NCI-H2171 treated with DMSO at 0.1 percent for 48 hours (cell line): ENCODE measurements at places on chromosomes 6 and 20.
A peak's percentile ranks its signal among the peaks of the same experiment; 100 is the strongest.

GRCh38 chr20:25339608-25340007, 51.0 kb downstream of the ABHD12 start:
- DNase-seq, result no peak

GRCh38 chr6:38640216-38640909, 634 bp upstream of the BTBD9 start:
- DNase-seq, result no peak

DNA sequence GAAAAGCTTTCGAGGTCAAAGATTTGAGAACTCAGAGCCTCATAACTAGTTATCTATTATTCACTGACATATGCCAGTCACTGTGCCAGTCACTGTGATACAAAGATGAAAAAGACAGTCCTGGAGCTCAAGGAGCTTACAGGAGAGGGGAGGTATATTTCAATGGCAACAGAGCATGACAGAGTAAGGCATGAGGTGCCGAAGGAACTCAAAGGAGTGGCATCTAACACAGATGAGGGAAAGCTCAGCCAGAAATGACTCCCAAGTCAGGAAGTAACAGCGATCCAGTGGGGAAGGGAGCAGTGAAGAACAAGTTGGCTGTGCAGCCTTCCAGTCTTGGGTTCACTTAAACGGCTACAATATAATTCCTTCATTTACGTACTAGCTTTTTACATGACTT, 46.6 kb downstream of the DTNBP1 start:
- no peak for DNase-seq

DNA sequence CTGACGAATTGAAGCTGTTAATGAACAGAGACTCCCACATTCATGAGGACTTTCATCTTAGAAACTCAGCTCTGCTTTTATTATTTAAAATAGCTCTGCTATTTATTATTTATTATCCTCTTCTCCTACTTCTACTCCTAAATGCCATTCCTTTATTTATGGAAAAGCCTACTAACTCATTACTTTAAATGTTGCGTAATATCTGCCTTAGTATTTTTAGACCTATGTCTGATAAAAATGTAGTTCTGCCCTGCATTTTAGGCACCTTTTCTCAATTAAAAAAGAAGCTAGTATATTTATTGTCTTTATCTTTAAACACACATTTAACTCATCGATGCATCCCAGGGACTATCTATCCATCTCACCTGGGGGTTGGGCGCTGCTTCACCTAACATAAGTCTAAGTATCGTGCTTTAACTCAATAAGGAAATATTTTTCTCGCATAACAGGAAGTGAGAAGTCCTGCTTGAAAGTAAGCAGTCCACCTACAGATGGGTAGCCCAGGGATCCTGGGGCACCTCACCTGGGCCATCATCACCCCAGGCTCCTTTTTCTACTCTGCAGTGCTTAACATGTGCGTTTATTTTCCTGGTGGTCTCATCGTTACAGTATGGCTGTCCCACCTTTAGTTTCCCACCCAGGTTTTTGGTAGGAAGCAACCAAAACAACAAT, 31.3 kb upstream of the FAM184A start:
- DNase-seq, result no peak

- no peak for DNase-seq
Observed at GRCh38 chr20:6613280-6613861, 154.1 kb upstream of the BMP2 start.

GRCh38 chr20:3889489-3890397, 556 bp downstream of the PANK2 start:
- peak; percentile 81 for DNase-seq

- peak; percentile 18 for DNase-seq
Observed at GRCh38 chr6:156336733-156337132, 440.4 kb upstream of the ARID1B start.

DNA sequence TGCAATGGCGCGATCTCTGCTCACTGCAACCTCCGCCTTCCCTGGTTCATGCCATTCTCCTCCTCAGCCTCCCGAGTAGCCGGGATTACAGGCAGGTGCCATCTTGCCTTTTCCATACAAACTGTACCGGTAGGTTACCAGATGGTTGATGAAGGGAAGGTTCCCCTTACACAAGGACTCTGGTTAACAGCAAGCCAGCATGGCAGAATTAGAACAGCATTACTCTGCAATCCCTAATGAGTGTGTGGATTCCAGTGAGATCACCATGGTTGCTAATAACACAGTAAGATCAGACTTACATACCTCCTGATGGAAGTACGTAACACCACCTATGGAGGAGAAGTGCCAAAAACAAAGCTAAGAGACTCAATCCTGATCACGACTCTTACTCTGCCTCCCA, 51.7 kb downstream of the TTI1 start:
- peak; percentile 77 for DNase-seq

DNA sequence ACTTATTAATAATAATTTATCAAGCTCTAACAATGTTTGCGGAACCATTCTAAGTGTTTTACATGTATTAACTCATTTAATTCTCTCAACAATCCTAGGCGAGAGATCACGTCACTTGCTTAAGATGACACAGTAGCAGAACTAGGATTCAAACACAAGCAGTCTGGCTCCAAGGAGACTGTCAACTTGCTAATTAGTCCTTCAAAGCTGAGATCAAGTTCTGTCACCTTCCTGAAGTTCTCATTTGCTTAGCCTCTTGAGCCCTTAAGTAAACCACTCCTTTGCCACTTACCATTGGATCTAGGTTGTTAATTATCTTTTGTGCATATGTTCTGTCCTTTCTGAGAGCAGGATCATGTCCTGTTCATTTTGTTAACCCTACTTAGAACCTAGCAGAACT, 14.1 kb downstream of the FKBP5 start:
- DNase-seq, result peak; percentile 28

GRCh38 chr6:144297511-144298100, 12.5 kb downstream of the UTRN start:
- no peak for DNase-seq

GRCh38 chr6:27901801-27902200, 10.4 kb downstream of the OR2B2 start:
- DNase-seq, result no peak

DNA sequence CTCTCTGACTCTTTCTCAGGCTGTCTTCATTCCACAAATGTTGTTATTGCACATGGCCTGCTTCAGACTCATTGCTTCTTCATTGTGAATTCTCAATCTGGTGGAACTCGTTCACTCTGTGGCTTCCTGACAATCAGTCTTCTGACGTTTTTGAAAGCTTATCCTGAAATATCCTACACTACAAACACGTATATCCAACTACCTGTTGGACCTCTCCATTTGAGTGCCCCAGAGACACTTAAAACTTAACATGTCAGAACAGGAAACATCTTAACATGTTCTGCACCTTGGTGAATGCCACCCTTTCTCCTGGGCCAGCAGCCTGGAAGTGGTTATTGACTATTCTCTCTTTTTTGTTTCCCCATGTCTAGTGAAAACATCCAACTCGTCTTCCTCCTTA, 50.8 kb downstream of the AIG1 start:
- DNase-seq, result no peak

- DNase-seq, result no peak
Observed at GRCh38 chr20:45918182-45918737, 6.3 kb upstream of the PLTP start.

- DNase-seq, result no peak
Observed at GRCh38 chr6:29974901-29975560, 32.7 kb downstream of the HLA-A start.

DNA sequence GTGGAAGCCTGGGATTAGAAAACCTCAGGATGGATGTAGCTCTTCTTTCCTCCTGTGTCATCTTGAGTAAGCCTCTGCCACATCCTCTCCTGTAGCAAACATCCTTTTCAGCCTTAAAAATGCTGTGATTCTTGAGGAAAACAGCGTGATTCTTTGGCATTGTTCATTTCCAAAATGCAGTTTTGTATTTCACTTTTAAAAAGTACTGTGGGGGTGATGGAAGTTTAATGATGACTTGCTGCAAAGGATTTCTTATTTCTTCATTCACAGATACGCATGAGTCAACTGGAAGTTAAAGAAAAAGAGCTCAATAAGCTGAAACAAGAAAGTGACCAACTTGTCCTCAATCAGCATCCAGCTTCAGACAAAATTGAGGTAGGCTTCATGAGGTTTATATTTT, 23.9 kb upstream of the SNRNP48 start:
- DNase-seq, result no peak

GRCh38 chr6:125750692-125751333, 1.4 kb downstream of the HEY2 start:
- DNase-seq, result peak; percentile 66

GRCh38 chr20:40744818-40745175, 55.8 kb upstream of the MAFB start:
- no peak for DNase-seq

DNA sequence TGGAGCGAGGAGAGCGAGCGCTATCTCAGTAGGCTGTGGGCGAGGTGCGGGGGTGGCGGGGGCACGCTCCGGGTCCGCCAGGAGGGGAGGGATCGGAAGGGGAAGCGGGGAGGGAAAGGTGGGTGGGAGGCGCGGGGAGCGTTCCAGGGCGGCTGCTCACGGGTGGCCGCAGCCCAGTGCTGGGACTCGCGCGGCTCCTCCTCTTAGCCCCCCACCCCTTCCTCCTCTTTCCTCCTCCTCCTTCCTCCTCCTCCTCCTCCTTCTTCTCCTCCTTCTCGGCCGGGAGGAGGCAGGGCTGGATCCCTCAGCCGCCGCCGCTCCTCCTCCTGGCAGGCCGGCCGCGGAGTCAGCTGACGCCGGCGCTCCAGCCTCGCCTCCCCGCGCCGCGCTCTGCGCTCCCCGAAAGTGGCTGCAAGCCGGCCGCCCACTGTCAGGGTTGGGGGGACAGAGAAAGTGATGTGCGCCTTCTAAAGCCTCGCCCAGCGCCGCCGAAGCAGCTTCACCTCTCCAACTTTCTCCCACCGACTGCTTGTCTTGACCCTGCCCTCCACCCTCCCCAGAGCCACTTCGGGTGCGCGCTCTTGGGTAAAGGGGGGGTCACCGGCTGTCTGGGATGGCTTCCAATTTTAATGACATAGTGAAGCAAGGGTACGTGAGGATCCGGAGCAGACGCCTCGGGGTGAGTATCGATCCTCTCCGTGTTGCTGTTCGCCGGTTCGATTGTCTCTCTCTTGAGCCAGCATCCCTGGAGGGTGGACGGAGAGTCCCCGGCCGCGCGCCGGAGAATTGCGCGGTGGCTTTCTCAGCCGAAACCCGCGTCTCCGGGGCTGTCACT, at the start of gene DOK5:
Gene DOK5, plus strand, starts transcription at position 260 of the 835 bp plus-strand sequence. Its CDS starts 354 bp downstream, at position 614.
- DNase-seq, result no peak

DNA sequence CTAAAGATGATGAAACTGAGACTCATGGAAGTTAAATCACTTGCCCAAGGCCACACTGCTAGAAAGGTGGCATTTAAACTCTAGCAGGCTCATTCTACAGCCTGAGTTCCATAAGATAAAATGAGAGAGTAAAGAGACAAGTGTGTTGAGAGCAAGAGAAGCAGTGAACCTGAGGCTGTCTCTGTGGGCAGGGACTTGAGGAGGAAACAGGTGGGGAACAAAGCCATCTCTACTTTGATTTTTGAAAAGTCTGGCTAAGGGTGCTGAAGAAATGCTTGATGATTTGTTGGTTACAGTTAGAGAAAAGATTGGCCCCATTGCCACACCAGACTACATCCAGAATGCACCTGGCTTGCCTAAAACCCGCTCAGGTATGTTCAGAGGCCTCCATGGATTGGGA, 29.0 kb downstream of the GSS start:
- DNase-seq, result no peak

GRCh38 chr6:153162172-153162571, 31.1 kb upstream of the RGS17 start:
- DNase-seq, result no peak

GRCh38 chr6:2502998-2503674, 247.6 kb downstream of the MYLK4 start:
- no peak for DNase-seq

- DNase-seq, result peak; percentile 75
Observed at GRCh38 chr6:34813028-34813713, 21.3 kb downstream of the BLTP3A start.

DNA sequence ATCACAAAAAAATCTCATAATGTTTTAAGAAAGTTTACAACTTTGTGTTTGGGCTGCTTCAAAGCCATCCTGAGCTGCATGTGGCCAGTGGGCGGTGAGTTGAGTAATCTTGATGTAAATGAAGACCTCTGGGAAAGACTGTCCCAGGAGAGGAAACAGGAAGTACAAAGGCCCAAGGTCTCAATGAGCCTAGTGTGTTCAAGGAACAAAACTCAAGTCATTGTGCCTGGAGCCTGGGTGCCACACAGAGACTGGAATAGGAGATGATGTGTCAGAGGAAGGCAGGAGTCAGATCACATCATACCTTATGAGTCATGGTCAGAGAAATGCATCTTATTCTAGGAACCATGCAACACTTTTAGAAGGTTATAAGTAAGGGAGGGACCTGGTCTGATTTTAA, 51.5 kb downstream of the COL19A1 start:
- no peak for DNase-seq

- no peak for DNase-seq
Observed at GRCh38 chr6:32962213-32962826, 6.1 kb upstream of the BRD2 start.

DNA sequence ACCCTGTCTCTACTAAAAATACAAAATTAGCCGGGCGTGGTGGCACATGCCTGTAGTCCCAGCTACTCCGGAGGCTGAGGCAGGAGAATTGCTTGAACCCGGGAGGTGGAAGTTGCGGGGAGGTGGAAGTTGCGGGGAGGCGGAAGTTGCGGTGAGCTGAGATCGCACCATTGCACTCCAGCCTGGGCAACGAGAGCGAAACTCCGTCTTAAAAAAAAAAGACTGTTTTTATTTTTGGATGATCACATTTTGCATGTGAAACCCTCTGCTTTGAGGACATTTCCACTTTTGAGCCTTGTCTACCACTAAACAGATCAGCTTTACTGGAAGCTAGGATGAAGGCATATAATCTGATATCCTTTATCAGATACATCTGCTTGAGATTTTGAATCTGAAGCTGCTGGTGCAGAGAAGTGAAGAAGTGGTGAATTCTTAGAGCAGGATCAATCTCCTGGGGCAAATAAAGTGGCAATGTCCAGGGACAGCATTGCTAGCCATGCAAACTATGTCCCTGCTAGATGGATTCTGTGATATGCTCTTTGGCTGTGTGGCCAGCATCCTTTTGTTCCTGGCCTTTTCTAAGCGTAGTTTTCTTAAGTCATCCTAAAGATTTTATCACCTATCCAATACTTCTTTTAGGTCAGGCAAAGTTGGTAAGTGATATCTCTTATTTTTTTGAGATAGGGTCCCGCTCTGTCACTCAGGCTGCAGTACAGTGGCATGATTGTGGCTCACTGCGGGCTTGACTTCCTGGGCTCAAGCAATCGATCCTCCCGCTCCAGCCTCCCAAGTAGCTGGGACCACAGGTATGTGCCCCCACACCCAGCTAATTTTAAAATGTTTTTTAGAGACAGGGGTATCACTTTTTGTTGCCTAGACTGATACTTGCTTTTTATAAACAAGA, 23.3 kb downstream of the RBL1 start:
- DNase-seq, result no peak

- DNase-seq, result peak; percentile 32
Observed at GRCh38 chr6:122059918-122060317, 339.5 kb upstream of the HSF2 start.

DNA sequence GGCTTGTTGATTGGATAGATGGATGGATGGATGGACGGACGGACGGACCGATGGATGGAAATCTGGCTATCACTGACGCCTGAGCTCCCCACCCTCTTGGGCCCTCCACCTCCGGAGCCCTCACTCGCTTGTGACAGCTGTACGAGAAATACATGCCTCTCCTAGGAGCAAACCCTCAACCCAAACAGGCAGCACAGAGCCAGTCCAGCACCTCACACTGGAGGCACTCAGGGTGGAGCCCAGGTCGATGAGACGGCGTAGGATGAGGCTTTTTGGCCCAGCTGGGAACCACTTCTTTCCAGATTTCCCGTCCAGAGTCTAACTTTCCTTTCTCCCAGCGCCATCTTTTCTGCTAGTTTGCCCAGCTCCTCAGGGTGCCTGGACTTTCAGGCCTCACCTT, 2.7 kb upstream of the LY6G5C start:
- DNase-seq, result no peak

- DNase-seq, result no peak
Observed at GRCh38 chr6:164159061-164159460, 744.5 kb downstream of the QKI start.
